NCI-H446 (cell line): ENCODE measurements at places on chromosomes 5 and 9.

DNA sequence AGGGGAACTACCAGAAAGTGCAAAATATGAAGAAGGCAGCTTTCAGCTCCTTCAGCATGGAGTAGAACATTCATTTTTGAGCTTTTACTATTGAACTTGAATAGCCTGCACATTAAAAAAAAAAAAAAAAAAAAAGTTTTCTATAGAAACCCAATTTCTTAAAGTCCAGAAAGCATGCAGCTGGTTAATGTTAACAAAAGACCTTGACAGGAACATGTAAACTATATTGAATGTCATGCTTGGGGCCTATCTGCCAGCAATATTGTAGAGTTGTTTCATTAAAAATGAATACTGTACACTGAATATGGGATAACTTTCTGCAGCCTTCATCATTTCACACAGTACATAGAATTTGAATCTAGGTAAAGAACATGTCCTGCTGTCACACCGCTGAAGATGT is 230.6 kb downstream of the NFIB start:
- DNase-seq: no peak

DNA sequence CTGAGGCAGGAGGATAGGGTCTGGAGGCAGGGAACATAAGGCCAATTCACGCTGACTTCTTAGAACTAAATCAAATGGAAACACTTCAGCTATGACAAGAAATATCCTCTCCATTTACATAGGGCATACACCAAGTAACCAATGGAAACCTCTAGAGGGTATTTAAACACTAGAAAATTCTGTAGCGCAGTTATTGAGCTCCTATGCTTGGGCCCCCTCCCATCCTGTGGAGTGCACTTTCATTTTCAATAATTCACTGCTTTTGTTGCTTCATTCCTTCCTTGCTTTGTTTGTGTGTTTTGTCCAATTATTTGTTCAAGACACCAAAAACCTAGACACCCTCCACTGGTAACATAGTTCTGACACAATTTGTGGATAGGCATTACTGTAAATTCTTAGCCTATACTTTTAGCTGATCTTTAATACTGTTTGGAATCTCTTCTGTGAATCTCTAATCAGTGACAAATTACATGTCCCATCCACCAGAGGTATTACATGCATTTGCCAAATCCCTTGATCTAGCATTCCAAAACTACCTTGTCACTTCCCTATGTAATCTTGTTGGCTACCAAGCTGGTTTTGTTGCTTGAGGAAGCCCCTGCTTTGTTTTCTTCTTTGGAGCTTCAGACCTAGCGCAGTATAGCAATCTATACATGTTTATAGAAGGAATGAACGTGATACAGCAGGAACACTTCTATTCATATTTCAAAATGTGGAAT is 61.6 kb downstream of the ST8SIA4 start:
- no peak for DNase-seq

- DNase-seq: no peak
Observed at GRCh38 chr5:114447084-114447773, 85.4 kb downstream of the KCNN2 start.

DNA sequence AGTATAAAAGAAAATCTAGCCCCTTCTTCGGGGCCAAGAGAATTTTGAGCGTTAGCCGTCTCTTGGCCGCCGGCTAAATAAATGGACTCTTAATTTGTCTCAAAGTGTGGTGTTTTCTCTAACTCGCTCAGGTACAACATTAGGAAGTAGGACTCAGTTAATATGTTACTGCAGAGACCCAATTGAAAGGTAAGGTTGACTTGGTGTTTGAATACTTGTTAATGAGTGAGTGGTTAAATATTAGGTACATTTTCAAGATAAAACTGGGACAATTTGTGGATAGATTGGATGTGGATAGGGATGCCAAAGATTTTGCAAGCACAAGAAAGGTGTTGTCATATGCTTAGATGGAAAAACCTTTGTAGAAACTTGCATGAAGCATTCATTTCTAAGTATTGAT is 1177.3 kb upstream of the CDH18 start:
- DNase-seq: no peak

DNA sequence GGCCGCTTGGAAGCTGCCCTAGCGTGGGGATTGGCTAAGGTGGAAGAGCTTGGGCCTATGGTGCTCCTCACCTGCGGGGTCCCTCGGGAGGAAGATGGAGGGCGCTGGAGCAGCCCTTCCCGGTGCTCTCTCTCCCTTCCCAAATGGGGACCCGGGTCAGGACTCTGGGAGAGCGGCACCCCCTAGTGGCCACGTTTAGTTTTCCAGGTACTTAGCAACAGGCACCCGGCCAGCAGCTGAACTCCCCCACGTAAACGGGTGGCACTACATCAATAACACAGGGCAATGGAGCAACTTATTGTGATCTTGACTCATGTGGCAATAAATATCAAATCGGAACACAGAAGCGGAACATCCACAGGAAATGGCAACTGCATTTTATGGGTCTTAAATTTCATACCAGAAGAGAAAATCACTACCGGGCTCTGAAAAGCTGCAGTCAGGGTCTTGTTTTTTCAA is 316.6 kb downstream of the AGTPBP1 start:
- peak; percentile 42 for DNase-seq

- DNase-seq: no peak
Observed at GRCh38 chr5:175712681-175713085, 54.8 kb downstream of the HRH2 start.

DNA sequence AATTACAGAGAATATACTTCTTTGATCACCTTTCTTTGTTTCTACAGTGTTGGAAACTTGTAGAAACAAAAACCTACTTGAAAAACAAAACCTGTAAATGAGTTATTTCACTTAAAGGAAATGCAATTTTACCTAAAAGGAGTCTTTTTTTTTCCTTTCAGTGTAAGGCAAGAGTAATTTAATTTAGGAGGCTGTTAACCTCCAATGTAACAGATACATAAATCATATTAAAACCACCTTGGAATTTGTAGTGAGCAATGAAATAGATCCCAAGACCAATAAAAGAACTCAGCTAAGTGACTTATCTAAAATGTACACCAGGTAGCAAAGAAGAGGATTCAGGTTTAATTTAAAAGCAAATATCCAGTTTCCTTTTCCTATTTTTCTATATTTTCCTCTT is 524.8 kb downstream of the CSNK1G3 start:
- DNase-seq: no peak

DNA sequence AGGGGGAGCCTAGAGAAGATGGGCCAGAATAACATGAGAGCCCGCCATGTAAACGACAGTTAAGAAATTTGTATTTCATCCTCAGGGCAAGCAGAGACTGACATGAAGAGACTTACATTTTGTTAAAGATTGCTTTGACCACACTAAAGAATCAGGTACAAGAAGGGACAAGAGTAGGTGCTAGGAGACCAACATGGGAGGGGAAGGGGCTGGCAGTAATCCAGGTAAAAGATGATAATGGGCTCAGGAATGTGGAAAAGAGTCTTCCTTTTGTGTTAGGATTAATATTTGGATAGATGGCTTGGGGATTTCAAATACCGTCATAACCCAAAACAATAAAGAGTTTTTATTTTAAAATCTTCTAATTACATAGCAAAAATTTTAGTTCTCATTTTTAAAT is 137.3 kb downstream of the ZNF462 start:
- DNase-seq: no peak

GRCh38 chr5:115507681-115508080 is 36.9 kb downstream of the FEM1C start:
- no peak for DNase-seq

DNA sequence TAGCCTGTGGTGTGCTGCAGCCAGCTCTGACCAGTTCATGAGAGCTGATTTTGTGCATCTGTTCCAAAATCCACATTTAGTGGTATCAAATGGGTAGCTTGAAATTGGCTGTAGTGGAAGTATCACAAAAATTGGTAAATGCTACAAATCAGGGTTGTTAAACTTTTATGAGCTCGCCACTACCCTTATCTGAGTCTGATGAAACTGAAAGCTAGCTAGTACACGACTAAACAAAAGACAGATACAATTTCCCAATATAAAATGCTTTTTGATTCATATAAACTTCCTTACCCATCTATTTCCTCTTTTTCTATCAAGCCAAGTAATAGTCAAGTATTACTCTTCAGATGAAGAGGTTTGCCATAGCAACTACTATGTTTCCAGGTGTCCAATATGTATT is 392.0 kb downstream of the TMEM161B start:
- DNase-seq: no peak

- DNase-seq: peak; percentile 98
Observed at GRCh38 chr5:17056141-17056631, 120.1 kb upstream of the MYO10 start.

GRCh38 chr9:121935739-121936138 is 157.4 kb downstream of the TTLL11 start:
- DNase-seq: no peak

DNA sequence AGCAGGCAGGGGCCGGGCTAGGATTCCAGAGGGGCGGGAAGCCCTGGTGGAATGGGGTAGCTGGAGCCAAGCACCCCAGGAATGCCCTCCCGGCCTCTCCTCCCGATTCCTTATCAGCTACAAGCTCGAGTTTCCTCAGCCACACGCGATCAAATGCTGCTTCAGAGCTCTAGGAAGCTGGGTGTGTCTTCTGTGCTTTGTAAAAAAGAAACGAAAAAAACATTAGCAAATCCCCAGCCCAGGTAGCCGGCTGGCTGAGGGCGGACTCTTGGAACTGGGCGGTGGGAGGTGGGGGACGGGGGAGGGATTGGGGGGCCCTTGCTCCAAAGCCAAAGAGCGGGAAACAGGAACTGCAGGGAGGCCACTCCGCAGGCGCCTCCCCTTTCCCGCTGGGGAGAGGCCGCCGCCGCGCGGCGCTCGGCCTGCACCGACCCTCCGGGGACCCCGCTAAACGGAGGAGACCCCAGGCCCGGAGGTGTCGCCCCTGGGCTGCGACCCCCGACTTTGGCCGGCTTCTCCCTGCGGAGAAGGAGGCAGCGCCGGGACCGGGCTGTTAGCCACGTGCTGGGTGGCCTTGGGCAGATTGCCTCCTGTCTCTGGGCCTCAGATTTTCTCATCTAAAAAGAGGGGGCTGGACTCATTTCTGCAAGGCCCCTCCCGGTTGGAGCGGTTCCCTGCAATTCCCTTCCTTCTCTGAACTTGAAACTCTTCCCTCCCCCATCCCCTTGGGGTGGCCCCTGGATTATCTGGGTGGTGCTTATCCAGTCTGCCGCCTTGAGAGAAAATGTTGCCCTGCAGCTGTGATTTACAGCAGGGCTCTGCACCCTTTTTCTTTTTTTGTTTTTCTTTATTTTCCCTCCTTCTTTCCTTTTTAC is 40.9 kb upstream of the FABP6 start:
- no peak for DNase-seq

- no peak for DNase-seq
Observed at GRCh38 chr5:169641253-169641652, 4.2 kb downstream of the DOCK2 start.

DNA sequence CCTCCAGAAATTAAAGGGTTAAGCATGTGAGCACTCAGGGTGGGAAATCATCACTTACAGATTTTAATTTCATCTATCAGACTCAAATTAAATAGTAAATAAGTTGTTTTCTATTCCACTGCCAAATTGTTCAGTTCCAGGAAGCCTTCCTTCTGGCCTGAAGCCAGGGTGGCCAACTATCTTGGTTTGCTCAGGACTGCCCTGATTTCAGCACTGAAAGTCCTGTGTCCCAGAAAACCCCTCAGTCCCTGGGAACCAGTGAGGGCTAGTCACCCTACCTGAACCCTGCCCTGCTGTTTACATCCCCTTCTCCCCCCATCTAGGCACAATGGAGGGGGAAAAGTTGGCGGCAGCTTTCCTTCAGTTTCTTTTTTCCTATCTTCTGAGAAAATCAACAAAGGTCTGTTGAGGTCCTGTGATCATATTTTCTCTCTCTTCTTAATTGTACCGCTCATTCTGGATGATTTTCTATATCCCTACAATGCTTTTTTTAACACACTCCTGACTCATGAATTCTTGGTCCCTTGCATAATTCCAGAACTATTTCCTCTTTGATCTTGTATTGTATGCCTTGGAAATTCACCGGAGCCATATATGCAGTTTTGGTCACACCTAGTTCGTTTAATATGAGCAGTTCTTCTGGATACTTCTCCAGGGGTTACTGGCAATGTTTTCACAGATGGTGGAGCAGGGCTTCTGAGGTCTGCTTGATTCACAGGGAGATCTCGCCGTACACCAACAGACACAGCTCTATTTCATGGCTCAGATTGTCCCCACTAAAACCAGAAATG is 103.8 kb downstream of the MAP1B start:
- peak; percentile 54 for DNase-seq

DNA sequence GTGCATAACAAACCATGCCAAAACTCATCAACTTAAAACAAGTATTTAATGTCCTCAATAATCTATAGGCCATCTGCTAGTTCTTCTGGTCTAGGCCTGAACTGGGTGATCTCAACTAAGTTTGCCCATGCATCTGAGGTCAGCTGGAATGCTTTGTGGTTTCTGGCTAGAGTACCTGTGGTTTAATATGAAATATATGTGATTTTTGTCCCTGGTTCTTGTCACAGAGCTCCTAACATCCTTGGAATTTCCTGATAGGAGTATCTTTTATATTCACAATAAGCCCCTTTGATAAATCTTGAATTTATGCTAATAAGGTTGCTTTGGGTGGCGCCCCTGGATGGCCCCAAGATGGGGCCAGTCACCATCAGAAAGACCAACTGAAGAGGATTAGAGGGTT is 535.9 kb downstream of the DNAH5 start:
- DNase-seq: no peak

- DNase-seq: no peak
Observed at GRCh38 chr9:95936579-95937075, 61.1 kb downstream of the ERCC6L2 start.

DNA sequence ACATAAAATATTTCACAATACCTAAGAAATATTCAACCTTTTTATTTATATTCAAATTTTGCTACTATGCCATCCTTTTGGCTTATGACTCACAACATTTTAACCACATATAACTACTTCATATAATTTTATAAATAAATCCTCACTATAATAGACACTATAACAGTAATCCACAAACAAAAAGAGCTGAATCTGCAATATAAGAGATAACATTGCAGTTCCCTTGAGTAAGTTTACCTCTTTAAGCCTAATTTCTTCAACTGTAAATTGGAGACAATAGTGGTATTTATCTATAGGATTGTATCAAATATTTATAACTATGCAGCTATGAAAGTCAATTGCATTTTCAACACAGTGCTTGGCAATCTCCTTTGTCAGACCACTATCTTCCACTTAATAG is 1084.5 kb downstream of the NR2F1-AS1 start:
- DNase-seq: no peak

DNA sequence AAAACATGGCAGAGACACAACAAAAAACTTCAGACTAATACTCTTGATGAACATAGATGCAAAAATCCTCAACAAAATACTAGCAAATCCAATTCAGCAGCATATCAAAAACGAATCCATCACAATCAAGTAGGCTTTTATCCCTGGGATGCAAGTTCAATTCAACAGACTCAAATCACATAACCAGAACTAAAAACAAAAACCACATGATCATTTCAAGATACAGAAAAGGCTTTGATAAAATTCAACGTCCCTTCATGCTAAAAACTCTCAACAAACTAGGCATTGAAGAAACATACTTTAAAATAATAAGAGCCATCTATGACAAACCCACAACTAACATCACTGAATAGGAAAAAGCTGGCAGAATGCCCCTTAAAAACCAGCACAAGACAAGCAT is 93.6 kb downstream of the TUSC1 start:
- no peak for DNase-seq

GRCh38 chr5:168755548-168756093 is 176.5 kb upstream of the PANK3 start:
- no peak for DNase-seq

GRCh38 chr9:123350590-123351310 is 5.2 kb upstream of the CRB2 start:
- peak; percentile 5 for DNase-seq
